ENCODE measurements at places on chromosomes 5 and 9.

DNA sequence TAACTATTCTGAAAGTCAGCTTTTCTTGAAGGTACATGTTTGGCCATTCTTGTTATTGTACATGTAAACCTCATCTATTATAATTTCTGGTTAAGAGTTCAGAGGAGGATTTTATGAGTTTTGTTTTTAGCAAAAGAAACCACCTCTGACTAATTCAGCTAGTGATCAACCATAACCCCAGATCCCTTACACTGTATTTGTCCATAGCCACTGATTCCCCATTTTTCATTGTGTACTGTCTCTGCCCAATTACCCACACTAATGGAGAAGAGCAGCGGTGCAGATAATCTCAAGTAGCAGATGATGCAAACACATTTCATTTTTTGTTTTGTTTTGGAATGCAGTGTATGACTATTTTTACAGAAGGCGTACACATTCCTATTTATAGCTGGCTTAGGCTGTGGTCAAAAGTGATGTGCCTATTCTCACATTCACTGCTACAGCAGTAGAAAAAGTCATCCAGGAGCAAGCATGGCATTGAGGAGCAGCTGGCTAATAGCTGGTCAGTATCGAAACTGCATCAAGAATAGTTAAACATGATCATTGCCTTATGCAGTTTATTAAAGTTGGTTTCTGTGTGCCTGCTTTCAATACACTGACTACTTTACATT, 988.3 kb downstream of the DTWD2 start:
- DNase-seq: no peak

- DNase-seq: no peak
Measured at GRCh38 chr5:125525356-125525755, 778.9 kb upstream of the ZNF608 start.

DNA sequence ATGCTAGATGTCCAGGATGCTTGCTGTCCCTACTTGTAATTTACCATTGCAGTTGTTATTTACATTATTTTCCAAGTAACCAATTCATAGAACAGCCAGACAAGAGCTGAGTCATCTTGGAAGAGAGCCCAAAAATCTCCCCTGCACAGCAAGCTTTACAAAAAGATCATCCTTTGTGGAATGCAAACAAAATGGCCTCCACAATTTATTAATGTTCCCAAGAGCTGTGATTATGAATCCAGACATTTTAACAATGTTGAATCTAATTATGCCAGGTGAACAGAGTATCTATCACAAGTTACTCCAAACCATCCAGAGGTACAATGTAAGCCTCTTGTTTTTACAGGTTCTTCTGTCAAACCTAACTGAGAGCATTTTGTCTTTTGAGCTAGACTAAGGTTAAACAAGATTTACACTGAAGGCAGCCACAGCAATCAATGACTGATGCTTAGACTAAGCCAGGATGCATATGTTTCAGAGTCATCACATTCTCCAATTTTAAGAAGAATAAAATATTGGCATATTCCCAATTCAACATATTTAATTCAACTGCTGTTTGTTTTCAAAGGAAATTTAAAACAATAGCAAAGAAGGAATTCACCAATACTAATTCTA, 95.3 kb upstream of the SLC12A2 start:
- no peak for DNase-seq

DNA sequence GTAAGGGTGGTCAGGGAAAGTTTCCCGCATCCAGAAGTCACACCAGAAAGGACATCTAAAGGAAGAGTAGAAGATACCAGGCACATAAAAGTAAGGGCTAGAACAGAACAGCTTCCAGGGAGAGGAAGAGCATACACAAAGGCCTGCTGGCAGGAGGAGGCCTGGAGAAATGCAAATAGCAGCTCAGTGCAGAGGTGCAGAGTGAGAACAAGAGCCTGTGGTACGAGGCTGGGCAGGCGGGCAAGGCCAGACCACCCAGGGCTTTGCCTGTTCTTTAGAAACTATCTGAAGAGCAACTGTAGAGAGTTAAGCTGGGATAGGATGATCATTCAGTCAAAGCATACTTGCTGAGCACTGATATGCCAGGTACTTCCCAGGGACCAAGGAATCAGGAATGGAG, 115.3 kb downstream of the DROSHA start:
- no peak for DNase-seq

GRCh38 chr9:105361873-105362272, 86.0 kb upstream of the FSD1L start:
- no peak for DNase-seq

- no peak for DNase-seq
Measured at GRCh38 chr9:34588671-34589635, 571 bp downstream of the CNTFR start.

- no peak for DNase-seq
Measured at GRCh38 chr9:1522219-1522767, 472.1 kb downstream of the DMRT2 start.

DNA sequence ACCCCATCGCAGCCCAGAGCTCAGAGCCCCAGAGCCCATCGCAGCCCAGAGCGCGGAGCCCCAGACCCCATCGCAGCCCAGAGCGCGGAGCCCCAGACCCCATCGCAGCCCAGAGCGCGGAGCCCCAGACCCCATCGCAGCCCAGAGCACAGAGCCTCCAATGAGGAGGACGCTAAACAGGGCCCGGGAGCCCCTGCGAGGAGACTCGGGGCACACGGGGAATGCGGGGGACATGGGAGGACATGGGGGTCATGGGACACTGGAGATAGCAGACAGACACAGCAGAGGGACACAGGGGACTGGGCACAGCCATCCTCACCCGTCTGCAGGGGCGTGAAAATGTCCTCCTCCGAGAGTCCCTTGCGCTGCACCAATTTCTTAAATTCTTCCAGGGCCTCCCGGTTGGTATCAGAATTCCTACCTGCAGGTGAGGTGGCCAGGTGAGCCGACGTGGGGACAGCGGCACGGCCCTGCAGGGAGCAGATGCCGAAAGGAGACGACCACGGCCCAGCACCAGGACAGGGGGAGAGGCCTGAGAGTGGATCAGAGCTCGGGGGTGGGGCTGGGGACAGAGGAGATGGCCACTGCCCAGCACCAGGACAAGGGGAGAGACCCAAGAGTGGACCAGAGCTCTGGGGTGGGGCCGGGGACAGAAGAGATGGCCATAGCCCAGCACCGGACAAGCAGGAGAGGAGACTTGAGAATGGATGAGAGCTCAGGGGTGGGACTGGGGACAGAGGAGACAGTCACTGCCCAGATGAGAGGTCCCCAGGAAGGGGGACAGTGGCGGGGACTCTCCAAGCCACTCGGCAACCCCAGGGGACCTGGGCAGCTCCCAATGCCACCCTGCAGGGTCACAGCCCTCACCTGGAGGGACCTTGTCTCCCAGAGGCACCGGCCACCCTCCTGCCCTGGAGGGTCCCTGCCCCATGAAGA, 2.8 kb downstream of the OBP2B start:
- no peak for DNase-seq

DNA sequence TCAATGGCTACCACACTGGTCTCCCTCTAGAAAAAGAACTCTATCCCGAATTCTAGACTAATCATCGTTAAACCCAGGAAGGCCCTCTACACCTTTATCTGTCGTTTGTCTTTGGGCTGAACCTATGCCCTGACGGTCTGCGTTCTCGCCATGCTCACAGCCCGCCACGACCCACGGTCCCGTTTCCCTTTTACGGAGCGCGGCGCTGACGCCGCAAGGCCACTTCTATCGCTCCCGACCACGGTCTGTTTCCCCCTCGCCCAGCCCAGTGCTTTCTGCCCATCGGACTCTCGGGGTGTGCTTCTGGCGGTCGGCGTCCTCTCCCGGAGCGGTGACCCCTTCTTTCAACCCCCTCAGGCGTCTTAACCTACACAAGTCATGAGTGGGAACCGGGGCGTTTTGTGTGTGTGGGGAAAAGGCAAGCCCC, 974 bp downstream of the C9orf40 start:
- DNase-seq: peak; percentile 55

DNA sequence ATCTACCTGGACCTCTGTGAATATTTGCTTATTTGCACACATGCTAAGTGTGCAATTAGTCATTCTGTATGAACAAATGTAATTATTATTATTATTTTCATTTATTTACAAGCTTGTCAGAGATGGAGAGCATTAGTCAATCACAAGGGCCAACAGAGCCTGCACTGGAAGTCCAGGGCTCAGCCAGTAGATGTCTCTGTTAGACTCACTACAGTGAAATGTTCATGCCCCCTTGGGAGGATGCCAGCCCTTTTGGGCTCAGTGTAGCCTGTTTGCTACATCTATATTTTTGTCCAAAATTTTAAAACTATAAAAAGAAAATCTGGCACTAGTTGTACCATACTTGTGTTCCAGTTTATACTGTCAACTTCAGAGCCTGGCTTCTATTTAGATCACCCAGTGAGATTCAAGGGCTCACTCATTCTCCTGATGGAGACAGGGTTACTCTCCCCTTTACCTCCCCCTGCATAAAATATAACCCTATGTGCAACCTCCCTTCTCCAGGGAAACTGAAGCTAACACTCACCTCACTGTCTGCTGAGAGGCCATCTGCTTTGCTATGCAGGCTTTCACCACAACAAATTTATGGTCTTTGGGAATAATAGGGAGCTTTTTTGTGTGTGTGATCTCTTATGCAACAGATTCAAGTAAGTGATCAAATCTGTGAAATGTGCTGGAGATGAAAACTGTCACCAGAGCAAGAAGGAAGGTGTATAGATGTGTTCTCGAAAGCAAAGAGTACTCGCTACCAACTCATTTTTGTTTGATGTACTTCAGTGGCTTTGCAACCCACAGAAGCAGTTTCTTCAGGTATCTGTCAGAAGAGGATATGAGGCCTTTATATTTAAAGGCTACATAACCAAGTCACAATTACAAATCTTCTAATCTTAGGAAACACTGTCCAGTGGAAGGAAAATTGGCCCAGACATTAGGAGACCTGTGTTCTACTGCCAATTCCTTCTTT, 99.9 kb upstream of the TLE4 start:
- no peak for DNase-seq

- no peak for DNase-seq
Measured at GRCh38 chr5:3033033-3033755, 281.7 kb upstream of the IRX2 start.

DNA sequence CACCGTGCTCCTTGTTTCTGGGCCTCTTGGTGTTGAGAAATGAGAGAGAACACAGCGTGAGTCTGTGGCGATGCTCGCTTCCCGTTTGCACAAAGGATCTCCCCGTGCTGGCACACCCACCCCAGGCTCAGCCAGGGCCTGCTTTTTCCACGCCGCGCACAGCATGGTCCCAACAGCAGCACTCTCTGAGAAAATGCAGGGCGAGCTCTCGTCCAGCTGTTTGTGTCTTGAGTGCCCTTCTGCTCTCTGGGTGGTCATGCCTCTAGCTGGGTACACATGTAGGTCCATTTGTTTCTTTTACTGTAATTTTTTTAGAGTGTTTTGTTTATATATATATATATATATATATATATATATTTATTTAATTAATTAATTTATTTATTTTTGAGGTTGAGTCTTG, 26.6 kb downstream of the FBXW5 start:
- DNase-seq: no peak

DNA sequence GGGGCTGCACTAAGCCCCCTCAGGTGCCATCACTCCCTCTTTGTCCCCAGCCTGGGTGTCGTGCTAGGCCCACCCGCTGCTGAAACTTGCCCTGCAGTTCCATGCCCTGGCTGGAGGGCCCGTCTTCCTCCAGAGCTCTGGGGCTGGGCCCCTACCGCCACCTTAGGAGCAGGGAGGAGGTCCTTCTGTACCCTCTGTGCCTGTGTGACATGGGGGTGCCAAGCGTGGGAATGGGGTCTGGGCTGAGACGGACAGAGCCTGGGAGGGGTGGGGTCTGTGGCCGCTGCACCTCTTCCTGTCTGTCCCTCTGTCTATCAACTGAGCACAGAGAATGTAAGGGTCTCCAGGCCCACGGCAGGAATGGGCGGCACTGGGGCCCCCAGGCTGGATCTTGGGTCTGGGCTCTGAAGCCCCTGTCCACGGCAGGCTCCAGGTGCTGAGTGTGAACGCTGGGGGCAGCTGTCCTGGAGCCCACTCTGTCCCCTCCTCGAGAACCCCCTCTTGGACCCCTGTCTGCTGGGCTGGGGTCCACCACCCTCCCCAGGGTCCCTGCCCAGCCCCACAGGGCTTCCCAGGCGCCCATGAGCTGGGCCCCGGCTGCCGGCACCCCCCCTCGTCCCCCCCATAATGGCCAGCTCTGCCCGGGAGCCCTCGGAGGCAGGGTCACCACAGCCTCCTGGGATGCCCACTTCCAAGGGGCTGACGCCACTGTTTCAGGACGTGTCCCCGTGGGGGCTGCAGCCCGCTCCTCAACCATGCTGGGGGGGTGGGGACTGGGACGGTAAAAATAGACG, 15.8 kb upstream of the NRARP start:
- no peak for DNase-seq

DNA sequence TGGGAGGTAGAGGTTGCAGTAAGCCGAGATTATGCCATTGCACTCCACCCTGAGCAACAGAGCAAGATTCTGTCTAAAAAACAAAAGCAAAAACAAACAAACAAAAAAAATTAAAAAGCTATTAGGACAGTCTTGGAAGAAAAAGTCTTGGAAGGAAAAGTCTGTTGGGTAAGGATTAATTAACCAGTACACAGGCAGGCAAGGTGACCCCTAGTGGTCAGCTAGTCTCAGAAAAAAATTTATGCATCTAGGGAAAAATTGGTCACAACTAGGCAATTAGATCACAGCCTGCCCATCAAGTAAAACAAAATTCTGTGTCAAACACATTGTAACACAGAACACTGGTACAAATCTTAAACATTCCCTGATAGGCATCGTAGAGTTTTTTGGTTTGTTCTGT, 6.7 kb upstream of the ANKRD18B start:
- DNase-seq: peak; percentile 4

DNA sequence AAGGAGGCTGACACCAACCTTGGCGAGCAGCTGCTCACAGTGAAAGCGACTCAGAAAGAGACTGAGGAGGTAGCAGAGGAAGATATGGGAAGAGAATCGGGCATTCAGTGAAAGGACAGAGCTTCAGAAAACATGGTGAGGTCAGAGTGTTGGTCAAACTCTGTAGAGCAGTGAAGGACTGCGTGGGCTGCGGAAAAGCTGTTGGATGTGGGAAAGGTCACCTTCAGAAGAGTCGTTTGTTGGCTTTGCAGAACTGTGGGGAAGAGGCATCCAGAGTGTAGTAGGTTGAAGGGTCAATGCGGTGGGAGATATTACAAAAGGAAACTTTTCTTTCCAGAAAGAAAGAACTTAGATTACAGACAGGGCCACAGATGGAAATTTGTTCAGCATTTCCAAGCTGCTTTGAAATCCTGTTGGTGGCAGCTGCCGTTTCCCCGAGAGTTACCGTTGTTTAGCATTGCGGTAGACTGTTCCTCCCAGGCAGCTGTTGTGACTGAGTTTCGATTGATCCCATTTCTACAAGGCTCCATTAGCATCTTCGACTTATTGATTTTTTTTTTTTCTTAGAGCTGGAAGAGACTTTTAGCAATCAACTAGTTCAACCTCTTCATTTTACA, 58.3 kb upstream of the AFAP1L1 start:
- no peak for DNase-seq

- no peak for DNase-seq
Measured at GRCh38 chr5:130975299-130975698, 189.8 kb downstream of the HINT1 start.

DNA sequence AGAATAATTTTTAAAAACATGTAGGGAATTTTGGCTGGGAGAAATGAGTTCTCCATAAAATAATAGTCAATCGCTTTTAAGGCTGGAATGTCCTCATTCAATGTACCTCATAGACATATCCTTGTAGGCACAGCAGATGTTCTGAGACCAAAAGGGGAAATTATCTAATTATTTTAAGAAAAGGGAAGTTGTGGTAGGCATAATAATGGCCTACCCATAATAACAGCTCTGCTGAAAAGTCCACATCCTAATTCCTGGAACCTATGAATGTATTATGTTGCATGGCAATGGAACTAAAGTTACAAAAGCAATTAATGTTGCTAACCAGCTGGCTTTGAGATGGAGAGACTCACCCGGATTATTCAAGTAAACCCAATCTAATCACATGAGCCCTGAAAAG, 216.1 kb downstream of the TRIM36 start:
- no peak for DNase-seq

GRCh38 chr9:97672403-97672802, 24.7 kb downstream of the XPA start:
- no peak for DNase-seq

Measured in NCI-H510A treated with DMSO at 0.1 percent for 48 hours (cell line).